ENCODE measurements at places on chromosomes 5 and 9.
A peak's percentile ranks its signal among the peaks of the same experiment; 100 is the strongest.

DNA sequence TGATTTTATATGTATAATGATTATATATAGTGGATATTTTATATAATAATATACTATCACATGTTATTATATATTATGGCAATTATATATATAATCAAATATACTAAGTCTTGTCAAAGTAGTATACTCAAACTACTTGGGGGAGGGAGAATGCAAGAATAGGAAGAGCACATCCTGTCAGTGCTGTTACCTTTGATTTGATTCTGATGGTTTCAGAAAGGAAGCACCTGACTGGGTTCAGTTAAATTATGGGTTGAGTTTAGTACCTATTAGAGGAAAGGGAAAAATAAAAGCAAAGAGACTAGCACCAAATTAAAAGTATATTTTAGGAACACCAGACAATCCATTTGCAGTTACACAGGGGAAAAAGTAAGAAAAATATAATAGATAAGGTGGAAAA lies 107.6 kb downstream of the GRIA1 start:
- no peak for DNase-seq

- DNase-seq, result peak; percentile 61
Observed at GRCh38 chr9:105142406-105143135, 101.9 kb upstream of the SLC44A1 start.

GRCh38 chr5:161333194-161333880 lies 213.2 kb downstream of the GABRB2 start:
- DNase-seq, result no peak

DNA sequence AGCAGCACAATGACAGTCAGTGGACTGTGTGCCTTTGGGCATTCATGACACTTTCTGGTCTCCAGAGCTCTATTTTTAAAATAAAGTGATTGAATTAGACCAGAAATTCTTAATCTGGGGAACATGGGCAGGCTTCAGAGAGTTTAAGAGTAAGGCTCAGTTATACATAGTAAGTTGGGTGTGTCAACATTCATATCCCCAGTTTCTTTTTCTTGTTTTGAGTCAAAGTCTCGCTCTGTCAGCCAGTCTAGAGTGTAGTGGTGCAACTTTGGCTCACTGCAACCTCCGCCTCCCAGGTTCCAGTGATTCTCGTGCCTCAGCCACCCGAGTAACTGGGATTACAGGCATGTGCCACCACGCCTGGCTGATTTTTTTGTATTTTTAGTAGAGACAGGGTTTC lies 13.7 kb upstream of the KIF4B start:
- no peak for DNase-seq

DNA sequence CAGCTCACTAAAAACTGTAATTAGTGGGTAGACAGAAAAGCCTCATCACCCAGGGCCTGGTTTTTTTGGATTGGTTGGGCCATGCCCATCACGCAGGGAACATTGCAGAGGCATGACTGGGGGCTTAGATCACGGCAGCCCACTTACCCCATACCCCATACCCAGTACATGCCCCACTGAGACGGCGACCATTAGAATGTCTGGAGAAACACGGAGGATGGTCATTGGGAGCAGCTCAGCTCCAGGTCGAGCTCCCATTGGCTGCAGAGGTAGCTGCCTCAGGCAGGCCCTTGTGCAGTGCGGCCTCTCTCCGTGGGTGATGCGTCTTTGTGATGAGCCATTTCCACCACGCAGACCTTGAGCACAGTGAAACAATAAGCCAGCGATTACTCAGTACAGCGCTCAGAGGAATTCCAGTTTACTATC lies 204.0 kb downstream of the GADD45G start:
- peak; percentile 45 for DNase-seq

DNA sequence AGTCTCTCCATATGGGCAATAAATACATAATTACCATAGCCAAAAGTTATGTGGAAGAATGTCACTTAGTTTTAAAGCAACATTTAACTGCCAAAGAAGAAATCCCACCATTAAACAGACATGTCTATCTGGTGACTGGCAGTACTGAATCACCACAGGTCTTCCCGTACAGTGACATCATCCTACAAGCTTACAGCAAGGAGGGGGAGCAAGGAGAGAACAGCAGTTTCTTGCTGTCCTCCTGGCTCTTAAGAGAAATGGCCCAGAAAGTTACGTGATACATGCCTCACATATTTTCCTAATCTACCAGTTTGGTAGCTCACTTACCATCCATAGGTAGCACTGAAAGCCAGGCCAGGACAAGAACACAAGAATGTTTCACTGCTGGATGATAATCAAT lies 671.0 kb downstream of the DMRTA1 start:
- DNase-seq, result peak; percentile 86

- no peak for DNase-seq
Observed at GRCh38 chr9:10052181-10052580, 560.6 kb downstream of the PTPRD start.

GRCh38 chr9:70480405-70480980 lies 66.0 kb upstream of the KLF9 start:
- DNase-seq, result peak; percentile 24

DNA sequence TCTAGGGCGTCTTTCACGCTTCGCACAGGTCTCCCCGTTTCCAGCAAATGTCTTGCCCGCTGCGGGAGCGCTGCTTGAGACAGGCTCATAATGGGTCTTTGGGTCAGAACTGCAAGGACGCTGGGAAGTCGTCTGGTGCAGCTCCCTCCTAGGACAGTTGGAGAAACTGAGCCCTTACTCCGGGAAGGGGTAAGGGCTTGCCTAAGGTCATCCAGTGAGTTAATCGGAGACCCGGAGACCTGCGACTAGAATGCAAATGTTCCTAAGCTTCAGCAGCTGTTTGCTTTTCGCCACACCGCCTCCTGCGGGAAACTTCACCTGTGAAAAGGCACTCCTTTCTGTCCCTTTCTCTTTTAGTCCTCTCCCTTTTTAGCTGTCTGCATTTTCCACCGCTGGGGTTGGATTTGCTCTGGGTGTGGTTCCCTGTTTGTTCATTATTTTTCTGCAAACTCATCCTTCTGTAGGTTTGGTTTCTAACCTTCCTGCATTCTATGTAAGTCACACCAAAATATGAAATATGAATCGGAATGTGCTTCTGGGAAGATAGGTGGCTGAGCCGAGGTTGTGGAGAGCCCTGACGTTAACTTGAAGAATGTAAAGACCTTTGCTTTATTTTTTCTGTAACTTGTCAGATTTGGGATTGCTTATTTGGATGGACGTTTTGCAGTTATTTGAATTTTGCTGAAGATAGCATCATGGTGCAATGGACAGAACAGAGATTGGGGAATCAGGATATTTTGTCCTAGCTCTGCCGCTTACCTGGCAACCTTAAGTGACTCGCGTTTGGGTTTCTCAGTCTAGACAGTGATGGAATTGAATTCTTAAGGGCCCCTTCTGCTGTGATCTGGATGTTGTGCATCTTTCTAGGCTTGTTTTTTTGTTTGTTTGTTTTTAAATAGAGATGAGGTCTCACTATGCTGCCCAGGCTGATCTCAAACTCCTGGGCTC lies 909 bp downstream of the SLC36A1 start:
- no peak for DNase-seq

- no peak for DNase-seq
Observed at GRCh38 chr5:178546675-178547033, 43.5 kb downstream of the COL23A1 start.

DNA sequence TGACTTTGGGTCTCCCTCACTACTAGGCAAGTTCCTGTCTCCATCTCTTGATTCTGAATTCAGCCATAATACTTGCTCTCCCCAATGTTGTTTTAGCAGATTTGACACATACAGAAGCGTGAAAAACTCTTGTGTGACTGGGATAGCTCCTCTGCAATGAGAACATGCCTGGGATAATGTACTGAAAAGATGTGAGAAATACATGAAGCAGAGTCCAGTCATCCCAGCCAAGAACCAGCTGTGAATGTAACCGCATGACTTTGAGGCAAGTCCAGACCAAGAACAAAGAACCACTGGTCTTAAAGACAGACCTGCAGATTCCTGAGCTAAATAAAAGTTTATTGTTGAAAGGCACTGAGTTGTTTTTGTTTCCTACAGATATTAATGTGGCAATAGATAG lies 135.0 kb downstream of the NMUR2 start:
- DNase-seq, result no peak

- peak; percentile 83 for DNase-seq
Observed at GRCh38 chr9:122051351-122052321, 41.5 kb downstream of the TTLL11 start.

GRCh38 chr9:124843456-124844034 lies 9.7 kb upstream of the WDR38 start:
- DNase-seq, result no peak

DNA sequence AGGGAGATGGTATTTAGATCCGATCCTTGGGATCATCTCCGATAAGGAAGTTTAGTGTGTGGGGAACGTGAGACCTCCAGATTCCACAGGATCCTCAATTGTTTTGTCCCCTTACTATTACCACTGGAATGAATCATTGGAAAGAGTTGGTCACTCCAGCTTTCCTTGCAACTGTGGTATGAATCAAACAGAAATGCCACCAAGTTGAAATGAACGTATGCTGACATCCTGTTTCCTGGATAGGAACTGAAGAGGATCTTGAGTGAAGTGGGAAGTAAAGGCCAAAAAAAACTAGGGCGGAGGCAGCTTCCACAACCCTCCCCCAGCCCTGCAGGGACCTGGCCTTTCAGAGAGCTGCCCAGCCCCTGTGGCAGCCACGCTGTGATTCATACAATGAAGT lies 23.9 kb downstream of the IRX1 start:
- no peak for DNase-seq

- no peak for DNase-seq
Observed at GRCh38 chr5:108703313-108703712, 44.4 kb upstream of the FER start.

GRCh38 chr5:52015760-52016159 lies 632.5 kb downstream of the ISL1 start:
- DNase-seq, result no peak

GRCh38 chr5:37637165-37637845 lies 202.5 kb downstream of the GDNF start:
- peak; percentile 47 for DNase-seq

DNA sequence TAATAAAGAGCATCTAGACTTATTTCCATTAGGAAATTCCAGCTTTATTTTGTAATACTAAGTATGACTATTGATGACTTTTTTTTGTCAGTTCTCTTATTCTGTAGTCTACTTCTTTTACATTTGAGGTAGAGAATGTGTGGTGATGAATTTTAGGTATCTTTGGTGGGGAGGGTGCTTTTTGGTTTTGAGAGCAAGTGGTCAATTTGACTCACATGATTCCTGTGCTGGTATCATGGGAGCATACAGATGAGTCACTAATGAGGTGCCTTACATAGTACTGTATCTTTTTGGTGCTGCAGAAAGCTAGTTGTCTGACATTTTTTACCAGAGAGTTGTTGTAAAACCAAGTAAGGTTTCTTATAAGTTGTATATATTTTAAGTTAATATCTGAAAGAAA lies 35.3 kb downstream of the ERBIN start:
- peak; percentile 49 for DNase-seq

DNA sequence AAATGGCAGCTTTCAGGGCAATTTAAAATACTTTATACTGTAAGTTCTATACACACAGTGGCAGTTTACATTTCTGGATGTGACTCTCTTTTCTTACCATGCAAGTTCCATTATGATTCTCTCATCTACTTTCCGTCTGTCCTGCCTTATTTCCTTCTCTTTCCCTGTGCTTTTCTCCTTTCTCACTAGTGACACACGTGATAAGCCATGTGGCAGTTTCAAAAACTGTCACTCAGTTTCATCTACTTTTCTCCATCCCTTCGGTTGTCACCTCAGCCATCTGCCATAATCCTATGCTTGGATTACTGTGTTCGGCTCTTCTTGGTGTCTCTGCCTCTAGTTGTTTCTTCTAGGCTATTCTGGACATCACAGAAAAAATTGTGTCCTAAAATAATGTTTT lies 46.8 kb upstream of the ATG10 start:
- no peak for DNase-seq

- DNase-seq, result peak; percentile 47
Observed at GRCh38 chr5:111968459-111968858, 211.5 kb upstream of the NREP start.

DNA sequence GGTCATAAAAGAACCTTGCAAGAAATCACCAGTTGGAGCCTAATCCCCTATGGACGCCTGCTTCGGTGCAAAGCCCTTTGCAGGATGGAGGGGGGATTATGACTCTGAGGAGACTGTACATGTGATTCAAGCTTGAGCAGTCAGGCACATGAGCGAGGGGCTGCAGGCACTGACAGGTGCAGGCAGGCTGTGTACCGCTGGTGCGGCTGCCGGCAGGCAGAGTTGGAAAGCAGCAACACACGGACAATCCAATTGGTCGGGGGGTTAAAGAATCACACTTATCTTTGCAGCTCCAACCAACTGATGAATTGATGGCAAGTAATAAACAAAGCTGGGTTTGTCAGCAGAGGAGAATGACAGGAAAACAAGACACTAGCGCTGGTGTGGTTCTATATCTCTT lies 5.7 kb downstream of the WHRN start:
- DNase-seq, result no peak

DNA sequence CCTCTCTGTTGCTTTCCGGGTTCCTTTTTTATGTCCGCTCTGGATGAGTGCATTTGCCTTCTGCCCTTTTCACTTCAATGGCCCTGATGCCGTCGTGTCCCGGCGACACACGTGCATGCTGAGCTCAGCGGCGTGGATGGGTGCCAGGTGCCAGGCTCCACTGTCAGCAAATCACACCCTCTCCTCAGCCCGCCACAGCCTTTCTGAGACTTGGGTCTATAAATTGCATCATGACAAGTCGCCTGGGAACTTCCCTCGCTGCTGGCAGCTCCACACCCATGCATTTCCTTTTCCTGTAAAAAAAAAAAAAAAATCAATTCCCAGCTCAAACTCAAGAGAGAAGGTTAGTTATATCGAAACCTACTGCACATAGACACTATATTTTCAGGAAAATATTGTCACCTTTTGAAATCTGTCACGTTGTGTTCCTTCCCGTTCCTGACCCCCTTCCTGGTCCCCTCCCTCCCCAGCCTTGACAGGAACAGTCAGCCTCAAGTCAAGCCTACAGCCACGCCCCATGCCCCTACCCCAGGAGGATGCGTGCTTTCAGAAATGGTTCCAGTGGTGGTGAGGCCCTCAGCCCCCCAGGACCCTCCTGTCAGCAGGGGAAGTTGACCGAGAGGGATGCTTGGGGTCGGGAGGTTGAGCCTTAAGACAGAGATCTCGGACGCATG lies 110.3 kb upstream of the PTCH1 start:
- DNase-seq, result no peak

- no peak for DNase-seq
Observed at GRCh38 chr5:10726913-10727517, 34.0 kb downstream of the DAP start.

- DNase-seq, result no peak
Observed at GRCh38 chr9:35646153-35646532, 4.6 kb downstream of the SIT1 start.

DNA sequence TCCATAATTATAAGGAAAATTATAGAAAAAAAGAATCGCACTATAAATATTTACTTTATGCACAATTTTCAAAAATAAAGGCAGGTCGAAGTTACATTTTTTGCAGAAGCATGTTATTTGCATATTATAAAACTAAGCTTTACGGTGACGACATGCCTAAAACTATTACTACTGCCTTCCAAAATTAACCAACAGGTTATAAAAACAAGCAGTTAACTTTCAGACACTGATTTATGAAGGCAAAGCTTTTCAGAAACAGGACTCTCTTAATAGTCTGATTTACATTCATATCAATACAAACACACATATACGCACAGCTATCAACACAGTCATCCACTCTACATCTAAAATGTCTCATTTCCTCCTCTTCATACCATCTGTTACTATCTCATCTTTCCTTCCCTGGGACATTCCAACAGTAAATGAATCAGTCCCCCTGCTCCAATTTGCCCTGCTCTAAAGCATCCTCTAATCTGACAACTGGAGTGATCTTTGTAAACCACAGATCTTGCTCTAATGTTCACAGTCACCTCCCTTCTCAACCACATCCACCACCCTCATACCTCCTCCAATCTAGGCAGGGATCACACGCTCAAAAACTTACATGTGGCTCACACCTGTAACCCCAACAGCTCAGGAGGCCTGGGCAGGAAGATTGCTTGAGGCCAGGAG lies 21.6 kb downstream of the FBXW11 start:
- peak; percentile 91 for DNase-seq

Measured in fibroblast of skin of abdomen (primary cell).